Hepatocyte (in vitro differentiated cells): ENCODE measurements at places on chromosomes 4 and X.
A peak's percentile ranks its signal among the peaks of the same experiment; 100 is the strongest.

GRCh38 chrX:15761564-15762191, 23.6 kb downstream of the CA5B start:
- DNase-seq, result peak; percentile 53

- DNase-seq, result no peak
These were observed 179.6 kb upstream of the SPRY1 start for GRCh38 chr4:123216946-123217345.

DNA sequence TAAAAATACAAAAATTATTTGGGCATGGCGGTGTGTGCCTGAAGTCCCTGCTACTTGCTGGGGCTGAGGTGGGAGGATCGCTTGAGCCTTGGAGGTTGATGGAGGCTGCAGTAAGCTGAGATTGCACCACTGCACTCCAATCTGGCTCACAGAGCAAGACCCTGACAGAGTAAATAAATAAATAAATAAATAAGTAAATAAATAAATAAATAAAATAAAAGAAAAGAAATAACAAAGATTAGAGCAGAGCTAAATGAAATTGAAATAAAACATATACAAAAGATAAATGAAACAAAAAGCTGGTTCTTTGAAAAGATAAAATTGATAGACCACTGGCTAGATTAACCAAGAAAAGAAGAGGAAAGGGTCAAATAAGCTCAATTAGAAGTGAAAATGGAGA, 43.1 kb downstream of the HPGD start:
- DNase-seq, result no peak

- no peak for DNase-seq
These were observed 89.3 kb upstream of the NKX1-1 start for GRCh38 chr4:1495416-1496115.

DNA sequence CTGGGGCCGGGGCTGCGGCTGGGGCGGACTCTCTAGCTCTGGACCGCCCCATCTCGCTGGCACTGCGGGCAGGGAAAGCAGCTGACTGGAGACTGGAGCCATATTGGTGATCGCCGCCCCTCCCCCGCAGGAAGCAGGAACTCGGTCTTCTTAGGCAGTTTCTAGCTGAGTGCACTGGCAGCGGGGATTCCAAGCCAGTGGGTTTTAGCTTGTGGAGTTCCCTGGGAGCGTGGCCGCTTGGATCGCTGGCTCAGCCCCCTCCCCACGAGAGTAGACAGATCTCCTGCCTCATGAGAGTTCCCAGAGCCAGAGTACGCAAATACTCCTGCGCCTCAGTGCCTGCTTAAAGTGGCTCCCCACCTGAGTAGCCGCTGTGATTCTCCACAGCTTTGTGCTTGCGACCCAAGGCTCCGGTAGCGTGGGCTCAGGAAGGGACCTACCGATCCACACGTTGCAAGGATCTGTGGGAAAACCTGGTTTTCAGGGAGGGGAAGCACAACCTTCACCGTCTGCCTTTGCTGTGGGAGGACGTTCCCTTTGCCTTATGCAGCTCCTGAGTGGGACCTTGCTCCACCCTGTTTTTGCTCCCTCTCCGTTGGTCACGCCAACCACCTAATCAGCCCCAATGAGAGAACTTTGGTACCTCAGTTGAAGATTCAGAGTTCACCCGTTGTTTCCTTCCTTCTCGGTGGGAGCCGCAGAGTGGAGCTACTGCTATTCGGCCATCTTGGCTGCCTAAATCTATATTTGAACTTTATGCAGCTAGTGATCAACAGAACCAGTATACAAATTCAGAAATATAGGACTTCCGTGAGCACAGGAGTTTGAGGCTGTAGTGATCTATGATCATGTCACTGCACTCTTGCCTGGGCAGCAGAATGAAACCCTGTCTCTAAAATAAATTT, 803.9 kb upstream of the PCDH10 start:
- DNase-seq, result no peak

GRCh38 chrX:74234818-74235217, 69.2 kb upstream of the ZCCHC13 start:
- DNase-seq, result no peak

DNA sequence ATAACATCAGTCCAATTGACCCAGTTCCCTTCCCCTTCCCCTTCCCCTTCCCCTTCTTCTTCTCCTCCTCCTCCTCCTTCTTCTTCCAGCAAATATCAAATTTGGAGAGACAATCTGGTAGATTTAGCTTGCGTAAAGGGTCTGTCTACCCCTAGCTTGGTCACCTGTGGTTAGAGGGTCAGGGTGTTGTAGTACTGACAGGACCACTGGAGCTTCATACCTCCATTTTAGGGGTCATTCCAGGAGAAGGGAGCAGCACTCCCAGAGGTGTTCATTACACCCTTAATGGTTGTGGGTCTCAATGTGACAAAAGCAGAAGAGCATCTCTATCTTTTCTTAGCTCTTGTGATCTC, 3.7 kb upstream of the FGB start:
- no peak for DNase-seq

DNA sequence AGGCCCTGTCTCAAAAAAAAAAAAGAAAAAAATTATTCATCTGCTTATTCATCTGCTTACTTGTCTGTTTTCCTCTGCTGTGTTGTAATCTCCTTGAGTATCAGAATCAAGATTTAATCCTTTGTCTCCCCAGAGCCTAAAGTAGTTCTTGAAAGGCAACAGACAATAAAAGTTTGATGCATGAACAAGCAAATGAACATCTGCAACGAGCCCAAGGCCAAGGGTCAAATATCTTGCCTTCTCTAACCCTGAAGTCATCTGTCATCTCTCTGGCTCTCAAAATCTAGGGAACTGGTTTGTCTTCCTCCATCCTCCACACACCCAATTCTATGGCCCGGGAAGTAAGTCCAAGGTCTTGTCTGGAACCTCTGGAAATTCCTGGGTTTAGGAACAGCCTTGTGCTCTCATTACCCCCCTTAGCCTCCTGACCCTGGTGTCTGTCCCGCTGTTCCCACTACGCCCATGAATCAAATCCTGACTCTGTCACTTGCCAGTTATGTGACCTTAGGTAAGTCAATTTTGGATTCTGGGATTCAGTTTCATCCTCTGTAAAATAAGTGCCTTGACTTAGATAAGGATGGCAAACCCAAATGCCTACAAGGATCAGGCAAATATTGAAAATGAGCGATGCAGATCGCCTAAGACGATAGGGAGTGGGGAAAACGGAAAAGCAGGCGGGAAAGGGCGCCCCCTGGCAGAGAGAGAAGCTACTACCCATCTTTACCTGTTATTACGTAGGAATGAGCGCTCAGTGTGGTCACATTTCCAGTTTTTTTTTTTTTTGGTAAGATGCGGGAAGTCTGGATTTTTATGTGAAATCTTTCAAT, 102.7 kb upstream of the DHX15 start:
- peak; percentile 42 for DNase-seq

- DNase-seq, result no peak
These were observed 76.7 kb downstream of the TAB3 start for GRCh38 chrX:30812326-30812725.

- DNase-seq, result peak; percentile 40
These were observed 44.2 kb downstream of the SLC4A4 start for GRCh38 chr4:71382900-71383560.

DNA sequence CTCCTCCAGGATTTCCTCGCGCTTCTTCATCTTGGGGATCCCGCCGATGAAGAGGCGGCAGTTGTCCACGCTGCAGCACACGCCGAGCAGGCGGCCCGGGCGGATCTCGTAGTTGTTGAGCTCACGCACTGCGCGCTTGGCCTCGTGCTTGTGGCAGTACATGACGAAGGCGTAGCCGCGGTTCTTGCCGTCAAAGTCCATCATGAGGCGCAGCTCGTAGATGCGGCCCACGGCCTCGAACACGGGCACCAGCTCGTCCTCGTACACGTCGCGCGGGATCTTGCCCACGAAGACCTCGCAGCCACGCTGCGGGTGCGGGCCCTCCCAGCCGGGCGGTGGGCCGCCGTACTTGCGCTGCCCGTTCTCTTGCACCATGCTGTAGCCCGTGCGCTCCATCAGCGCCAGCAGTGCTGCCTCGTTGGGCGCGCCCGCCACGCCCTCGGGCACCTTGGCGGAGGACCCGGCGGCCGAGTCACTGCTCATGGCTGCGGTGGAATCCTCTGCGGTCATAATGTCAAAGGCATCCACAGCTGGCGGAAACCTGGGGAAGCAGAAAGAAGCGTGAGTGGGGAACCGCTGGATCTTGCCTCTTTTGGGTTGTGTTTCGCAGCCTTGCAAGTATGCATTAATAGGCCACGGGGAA, 103.4 kb downstream of the CHRNA9 start:
- DNase-seq, result no peak

DNA sequence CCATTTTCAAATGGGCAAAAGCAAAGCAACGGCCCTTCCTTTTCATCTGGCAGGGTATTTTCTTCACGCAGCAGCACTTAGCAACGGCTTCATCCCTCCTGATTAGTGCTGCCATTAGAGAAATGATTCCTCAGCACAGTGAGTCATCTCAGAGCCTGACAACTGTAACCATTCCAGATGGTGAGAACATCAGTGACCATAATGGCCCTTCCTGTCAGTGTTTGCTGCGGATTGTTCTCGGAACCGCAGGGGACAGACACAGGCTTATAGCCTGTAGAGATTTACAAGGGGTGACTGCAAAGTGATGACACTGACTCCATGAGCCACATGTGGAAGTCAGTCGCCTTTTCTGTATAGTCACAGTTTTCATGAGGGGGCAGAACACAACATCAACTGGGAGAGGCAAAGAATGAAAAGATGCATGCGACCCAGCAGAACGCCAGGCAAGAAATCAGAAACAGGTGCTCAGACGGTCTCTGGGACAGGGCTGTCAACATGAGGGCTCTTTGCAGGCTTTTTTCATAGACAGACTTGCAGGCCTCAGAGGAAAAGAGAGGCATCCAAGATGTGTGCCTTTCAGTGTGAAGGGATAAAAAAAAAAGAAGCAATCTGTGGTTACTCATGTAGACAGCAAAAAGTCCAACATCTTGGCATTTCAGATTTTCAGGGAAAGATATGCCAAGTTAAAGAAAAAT, 69.9 kb upstream of the FBXW7 start:
- DNase-seq, result peak; percentile 28

DNA sequence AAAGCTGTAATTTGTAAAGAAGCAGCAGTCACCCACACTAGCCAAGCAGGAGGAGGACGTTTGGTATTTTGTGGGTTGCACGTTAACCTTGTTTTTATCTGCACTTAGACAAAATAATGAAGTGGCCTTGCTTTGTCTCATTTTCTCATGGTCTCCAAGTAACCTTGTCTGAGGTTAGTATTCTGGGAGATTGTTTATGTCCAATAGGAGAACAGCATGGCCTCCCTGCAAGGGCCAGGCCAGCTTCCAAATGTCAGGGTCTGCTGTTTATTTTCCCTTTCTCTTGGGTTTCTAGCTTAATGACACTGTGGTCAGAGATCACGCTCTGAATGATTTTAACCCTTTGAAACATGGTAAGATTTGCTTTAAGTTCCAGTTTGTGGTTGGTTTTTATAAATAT, 29.9 kb downstream of the PNMA6E start:
- no peak for DNase-seq

DNA sequence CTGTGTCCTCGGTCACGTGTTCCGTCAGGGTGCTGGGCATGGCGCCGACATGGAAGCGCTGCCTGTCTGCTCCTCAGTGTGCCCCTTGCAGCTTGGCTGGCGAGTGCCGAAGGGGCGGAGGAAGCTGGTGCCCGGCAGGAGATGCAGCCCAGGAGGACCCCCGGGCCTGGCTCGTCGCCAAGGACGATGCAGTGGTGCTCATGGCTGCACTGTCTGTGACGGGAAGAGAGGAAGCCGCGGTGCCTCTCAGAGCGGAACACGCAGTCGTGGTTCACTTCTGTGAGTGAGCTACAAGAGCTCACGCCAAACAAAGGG, 38.1 kb downstream of the FGFRL1 start:
- no peak for DNase-seq

DNA sequence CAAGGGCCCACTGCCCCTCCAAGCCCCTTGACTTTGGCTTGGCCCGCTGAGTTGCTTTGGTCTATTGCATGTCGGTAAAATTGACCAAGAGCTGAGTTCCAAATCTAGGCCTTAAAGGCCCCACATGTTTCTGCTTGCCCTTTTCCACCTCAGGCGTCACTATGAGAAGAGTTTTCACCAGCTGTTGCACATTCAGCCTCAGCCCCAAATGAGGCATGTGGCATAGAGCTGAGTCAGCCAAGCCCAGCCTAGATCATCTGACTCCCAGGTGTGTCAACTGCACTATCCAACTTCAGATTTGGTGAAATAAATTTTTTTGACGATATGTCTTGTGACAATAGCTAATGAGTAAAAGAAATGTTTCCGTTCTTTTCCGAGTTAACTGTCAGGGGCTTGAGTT, 424.5 kb upstream of the FAM47C start:
- DNase-seq, result no peak

- DNase-seq, result no peak
These were observed 80.9 kb upstream of the MTM1 start for GRCh38 chrX:150487369-150488094.

GRCh38 chrX:104742355-104742754, 176.4 kb downstream of the IL1RAPL2 start:
- no peak for DNase-seq

GRCh38 chr4:74375824-74376426, 11.0 kb downstream of the EREG start:
- DNase-seq, result peak; percentile 22

- DNase-seq, result no peak
These were observed 803.8 kb upstream of the AMOT start for GRCh38 chrX:113644426-113644825.

GRCh38 chrX:25523574-25524540, 508.1 kb upstream of the ARX start:
- peak; percentile 65 for DNase-seq

DNA sequence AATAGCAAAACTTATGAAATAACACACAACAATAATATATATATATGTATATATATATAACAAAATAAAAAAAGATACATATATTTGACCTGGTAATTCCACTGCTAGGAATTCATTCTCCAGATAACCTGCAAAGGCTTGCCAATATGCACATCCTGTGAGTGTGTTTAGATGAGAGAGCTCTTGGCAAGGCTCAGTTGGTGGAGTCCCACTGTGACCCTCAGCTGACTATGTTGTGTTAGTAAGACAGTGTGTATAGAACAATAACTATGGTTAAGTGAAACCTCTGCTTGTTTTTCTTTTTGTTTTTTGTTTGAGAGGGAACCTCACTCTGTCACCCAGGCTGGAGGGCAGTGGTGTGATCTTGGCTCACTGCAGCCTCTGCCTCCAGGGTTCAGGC, 39.5 kb upstream of the RBMX start:
- DNase-seq, result no peak

DNA sequence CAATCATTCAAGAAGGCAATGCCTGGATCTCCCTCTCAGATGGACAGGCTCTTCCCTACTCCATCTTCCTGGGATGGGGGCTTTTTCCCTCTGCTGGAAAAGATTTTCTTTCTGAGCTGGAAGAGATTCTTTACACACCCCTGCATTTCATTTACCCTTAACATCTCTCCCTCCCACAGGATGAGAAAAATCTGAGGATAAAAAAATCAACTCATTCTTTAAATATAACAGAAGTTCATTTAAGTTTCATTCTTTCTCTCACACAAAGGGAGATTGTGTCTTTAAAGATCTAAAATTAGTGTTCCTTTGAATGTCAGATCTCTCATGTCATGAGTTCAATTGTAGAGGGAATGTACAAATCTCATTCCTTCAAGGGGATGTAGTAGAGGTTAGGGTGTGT, 109.0 kb downstream of the ZNF518B start:
- DNase-seq, result no peak
